ENCODE measurements at places on chromosomes 7 and 10.

DNA sequence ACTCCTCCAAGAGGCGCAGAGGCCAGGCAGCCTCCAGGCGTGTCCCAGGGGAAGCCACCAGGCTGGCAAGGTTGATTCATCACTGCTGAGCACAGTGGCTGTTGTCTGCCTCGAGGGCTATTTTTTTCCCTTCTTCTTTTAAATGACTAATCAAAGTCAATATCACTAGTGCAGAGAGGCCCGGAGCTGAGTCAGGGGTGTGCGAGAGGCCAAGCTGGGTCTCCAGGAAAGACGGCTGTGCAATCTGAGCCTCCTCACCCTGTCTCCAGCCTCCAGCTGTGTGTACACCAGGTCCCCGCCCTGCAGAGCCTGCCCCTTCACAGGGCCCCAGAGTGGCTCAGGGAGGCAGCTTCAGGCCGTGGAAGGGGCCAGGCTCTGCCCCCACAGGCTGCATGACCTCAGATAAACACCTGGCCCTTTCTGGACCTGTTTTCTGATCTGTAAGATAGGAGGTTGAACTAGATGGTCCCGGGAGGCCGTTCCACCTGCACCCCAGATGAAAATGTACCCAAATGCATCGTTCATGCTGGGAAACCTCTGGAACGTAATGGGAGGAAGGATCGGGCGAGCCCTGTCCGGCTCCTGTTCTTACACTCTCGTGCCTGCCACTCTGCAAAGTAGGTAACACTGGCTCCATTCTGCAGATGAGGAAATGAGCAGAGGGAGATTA, 3.7 kb downstream of the STX1A start:
- peak; percentile 81 for DNase-seq

DNA sequence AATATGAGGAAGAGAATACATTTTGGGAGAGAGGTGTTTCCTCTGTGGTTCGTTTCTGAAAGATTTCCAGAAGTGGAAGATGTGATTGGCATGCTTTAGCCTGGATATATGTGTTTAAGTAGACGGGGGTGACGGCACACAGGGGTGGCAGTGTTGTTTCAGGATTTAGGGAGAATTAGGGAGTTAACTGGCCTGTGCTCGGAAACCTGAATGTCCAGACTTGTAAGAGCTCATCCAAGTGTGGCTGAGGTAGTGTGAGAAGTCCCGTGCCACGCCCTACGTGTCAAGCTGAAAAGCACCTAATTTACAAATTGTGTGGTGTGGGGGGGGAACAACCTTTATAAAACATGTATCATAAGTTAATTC, 1.1 kb downstream of the RALA start:
- no peak for DNase-seq

DNA sequence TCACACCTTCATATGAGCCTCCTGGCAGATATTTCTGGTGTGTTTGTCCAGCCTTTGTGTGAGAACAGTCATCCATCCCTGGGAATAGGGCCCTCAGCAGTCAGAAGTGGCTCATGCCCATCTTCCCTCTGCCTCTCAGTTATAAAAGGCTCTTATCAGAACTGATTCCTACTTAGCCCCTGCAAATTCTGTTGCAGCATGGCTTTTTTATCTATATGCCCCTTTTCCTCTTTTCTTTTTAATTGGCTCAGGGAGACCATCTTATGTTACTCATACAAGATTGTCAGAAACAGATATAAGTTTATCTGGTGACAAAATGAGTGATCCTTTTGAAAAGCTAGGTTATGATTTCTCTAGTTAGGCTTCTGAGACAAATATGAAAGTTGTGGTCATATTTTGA, 194.1 kb downstream of the CREB5 start:
- DNase-seq: no peak

DNA sequence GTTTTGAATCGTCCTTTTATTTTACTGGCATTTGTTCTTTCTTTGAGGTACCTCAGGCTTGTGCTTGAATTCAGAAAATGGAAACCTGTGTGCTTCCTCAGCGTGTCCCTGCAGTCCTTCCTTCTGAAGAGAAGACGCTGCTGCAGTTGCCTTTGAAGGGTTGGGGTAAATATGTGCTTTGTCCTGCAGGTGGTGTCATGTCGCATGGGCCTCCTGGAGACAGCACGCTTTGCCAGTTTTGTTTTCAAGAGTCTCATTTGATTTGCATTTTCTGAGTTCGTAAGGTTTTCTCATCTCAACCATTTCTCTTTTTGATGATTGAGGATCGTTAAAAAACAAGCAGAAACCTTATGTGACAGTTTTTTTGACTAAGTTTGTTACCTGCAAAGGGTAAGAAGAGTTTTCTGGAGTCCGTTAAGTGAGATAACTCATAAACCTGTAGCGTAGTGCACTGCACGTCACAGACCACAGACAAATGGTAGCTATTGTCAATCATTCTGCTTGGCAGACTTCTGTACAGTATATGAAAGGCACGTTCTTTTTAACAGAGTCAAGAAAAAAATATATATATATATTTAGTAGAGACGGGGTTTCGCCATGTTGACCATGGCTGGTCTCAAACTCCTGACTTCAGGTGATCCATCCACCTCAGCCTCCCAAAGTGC, 57.0 kb downstream of the CDC123 start:
- DNase-seq: no peak

DNA sequence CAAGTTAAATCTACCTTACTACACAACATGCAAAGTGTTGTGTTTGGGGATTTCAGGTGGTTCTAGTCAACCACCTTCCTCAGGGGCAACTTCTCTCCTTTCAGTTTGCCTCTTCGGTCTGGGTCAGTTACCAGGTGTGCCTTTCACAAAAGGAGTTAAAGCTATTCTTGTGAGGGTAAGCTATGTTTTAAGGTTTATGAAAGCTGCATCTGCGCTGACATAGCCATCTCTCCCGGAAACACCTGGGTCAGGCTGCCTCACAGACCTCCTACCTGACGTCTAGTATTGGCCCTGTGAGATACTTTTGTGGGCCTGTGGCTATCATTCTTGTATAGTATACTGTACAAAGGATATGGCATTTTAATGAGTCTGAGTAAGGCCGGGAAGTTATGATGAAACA, 67.7 kb upstream of the ITGA8 start:
- no peak for DNase-seq

DNA sequence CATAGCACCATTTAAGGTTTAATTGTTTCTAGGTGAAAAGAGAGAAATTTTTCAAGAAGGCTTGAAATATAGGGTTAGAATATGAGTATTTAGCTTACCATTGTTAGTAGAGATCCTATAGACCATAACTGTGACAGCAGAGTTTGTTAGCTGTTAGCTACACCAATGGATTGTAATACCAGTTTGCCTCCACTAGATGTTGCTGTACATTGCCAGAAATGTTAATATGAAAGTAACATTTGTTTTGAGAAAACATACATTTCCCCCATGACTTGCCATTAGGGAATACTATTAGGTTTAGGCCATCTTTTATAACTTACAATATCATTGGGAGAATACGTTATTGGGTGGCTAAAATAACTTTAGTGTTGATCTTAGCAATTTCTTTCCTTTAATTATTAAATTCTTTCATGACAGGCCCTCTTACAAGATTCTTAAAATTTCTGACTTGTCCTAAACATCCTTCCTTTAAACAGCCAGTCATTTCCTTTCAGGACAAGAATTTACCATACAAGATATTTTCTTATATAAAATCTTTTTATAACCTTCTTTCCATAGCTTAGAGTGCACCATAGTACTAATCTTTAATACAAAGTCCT, 39.5 kb downstream of the ZNF117 start:
- DNase-seq: no peak

DNA sequence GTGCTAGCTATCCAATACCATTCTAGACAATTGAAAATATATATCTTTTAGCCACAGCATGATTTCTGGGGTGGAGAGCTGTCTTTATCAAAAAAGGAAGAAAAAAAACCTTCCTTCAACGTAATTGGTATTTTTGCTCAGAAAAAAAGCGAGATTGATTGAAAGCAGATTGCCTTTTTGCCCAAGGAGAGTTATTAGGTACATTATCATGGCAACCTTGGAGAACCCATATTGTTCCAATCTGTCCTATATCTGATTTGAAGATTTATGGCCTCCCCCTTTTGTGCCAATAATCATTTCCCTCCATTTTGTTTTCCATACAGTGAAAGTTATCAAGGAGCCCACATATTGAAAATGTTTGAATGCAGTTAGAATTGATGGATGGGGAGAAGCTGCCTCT, 544.5 kb downstream of the KCNMA1 start:
- no peak for DNase-seq

GRCh38 chr10:79413196-79413595, 32.2 kb downstream of the ZCCHC24 start:
- DNase-seq: peak; percentile 45

DNA sequence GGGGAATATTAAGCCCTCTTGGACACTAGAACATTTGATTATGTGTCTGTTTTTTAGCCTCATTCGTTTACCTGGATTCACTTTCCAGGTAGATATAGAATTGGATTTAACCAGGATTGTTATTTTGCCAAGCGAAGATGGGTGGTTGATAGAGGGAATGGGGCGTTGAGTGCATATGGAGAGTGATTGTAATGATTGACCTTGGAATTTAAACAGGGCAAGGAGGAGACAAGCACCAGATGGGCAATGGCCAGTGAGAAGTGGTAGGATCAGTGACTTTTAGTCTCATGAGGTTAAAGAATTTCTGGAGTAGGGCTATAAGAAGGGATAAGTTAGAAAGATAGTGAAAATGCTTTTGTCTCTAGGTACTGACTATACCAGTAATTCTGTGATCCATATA, 211.2 kb upstream of the CSTF2T start:
- no peak for DNase-seq

- no peak for DNase-seq
These were observed 283.4 kb upstream of the FZD8 start for GRCh38 chr10:35925493-35925892.

- no peak for DNase-seq
These were observed 860 bp downstream of the EXOC6 start for GRCh38 chr10:92849234-92849525.

DNA sequence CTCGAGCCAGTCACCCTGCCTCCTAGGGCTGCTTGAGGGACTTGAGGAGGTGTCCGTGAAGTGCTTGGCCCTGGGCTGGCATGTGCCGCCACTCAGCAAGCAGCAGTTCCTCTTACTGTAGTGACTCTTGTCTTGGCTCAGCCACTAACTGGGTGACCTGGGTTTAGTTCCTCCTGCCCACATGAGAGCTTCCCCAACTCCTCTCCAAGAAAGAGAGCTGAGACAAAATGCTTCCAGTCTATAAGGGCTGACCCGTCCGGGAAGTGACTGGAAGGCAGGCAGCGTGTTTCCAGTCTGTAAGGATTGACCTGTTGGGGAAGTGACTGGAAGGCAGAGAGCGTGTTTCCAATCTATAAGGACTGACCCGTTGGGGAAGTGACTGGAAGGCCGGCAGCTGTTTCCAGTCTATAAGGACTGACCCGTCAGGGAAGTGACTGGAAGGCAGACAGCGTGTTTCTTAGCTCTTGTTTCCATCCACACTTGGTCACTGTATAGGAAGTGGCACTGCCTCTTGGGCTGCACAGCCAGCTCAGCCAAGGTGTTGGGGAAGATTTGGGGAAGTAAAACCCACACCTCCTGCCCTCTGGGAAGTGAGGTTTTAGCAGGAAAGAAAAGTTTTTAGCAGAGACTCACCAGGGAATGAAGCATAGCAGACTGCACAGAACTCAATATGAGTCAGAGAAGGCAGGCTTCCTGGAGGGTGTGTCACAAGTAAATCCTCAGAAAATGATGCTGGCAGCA, 53.3 kb upstream of the PPIF start:
- DNase-seq: no peak

- no peak for DNase-seq
These were observed 61.9 kb downstream of the COL13A1 start for GRCh38 chr10:69863580-69863979.

GRCh38 chr7:64667311-64667710, 1.4 kb downstream of the ZNF107 start:
- no peak for DNase-seq

GRCh38 chr10:114017271-114017670, 26.4 kb upstream of the ADRB1 start:
- DNase-seq: no peak

DNA sequence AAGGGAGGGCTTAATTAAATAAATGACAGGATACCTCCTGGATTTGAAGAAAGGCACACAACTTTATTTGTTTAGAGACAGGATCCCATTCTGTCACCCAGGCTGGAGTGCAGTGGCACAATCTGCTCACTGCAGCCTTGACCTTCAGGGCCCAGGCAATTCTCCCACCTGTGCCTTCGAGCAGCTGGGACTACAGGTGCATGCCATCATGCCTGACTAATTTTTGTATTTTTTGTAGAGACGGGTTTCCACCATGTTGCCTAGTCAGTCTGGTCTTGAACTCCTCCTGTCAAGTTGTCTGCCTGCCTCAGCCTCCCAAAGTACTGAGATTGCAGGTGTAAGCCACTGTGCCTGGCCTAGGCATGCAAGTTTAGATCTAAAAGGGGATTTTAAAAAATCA, 272.7 kb upstream of the MBL2 start:
- DNase-seq: no peak

DNA sequence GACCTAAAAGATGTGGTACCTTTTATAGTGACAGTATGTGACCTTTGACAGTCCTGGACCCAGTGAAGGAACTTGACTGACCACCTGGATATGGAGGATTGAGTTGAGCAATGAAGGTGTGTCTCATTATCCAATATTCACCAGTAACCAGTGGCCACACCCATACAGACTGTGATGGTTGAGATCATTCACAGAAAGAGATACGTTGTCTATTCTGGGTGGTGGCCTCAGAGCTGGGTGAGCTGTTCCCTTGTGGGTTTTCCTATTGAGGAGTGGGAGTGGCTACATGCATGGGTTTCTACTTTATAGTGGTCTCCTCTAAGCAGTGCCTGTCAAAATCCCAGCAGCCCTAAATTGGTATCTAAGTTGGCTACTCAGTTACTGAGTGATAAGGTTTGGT, 507.4 kb downstream of the SORCS3 start:
- DNase-seq: no peak

GRCh38 chr7:93757426-93757825, 133.1 kb downstream of the TFPI2 start:
- DNase-seq: no peak

DNA sequence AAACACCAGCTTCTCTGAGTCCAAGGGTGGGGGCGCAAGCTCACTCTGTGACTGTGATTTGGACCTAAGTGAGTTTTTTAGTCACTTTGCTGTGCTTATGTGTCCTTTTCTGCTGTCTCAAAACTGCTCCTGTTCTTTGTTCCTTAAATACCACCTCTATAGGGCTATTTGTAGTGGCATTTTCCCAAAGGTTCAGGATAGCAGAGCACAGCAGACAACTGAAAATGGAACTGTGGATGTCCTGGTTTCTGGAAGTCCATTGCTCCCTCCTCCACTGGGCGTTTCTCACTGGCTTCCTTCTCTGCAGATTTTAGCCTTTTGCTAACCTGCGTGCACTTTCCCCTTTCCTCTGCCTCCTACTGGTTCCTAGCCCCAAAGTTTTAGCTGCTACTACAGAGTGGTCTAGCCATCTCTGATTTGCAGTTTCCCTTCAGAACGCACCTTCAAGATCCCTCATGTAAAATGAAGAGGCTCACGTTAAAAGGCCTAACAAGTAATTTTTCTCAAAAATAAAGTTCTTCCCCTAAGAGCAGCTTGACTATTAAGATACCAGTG, 25.6 kb downstream of the BLVRA start:
- DNase-seq: no peak

DNA sequence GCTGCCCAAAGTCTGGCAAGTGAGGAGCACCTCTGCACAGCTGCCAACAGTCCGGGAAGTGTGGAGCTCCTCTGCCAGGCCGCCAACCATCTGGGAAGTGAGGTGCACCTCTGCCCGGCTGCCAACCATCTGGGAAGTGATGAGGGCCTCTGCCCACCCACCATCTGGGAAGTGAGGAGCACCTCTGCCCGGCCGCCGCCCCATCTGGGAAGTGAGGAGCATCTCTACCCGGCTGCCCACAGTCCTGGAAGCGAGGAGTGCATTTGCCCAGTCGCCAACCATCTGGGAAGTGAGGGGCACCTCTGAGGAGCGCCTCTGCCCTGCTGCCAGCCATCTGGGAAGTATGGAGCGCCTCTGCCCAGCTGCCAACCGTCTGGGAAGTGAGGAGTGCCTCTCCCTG, 893.7 kb downstream of the TYW1 start:
- no peak for DNase-seq
